LoVo (cell line): ENCODE measurements at places on chromosomes 11 and 22.

- DNase-seq, result no peak
Measured at GRCh38 chr11:95877291-95877690, 46.6 kb downstream of the MTMR2 start.

DNA sequence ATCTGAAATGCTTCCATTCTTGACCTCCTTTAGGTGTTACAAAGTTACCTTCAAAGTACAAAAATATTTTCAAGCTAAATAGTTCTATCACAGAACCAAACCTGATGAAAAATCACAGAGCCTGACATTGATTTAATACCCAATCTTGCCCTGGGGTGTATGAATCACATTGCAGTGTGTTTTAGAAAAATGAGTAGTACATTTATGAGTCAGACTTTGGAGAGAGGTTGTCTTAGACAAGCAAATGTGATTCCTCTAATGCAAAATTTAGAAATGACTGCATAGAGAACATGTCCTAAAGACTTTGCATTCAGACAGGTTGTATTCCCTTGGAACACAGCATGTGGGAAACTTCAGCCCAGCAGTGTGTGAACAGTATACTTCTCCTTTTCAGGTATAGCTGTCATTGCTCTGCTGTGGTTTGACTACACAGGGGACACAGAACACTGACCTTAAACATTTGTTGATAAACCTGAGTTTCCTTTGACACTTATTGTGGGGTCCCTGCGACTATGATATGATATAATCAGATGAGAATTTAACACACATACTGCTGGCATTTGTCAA, 972.1 kb downstream of the JRKL start:
- DNase-seq, result no peak

DNA sequence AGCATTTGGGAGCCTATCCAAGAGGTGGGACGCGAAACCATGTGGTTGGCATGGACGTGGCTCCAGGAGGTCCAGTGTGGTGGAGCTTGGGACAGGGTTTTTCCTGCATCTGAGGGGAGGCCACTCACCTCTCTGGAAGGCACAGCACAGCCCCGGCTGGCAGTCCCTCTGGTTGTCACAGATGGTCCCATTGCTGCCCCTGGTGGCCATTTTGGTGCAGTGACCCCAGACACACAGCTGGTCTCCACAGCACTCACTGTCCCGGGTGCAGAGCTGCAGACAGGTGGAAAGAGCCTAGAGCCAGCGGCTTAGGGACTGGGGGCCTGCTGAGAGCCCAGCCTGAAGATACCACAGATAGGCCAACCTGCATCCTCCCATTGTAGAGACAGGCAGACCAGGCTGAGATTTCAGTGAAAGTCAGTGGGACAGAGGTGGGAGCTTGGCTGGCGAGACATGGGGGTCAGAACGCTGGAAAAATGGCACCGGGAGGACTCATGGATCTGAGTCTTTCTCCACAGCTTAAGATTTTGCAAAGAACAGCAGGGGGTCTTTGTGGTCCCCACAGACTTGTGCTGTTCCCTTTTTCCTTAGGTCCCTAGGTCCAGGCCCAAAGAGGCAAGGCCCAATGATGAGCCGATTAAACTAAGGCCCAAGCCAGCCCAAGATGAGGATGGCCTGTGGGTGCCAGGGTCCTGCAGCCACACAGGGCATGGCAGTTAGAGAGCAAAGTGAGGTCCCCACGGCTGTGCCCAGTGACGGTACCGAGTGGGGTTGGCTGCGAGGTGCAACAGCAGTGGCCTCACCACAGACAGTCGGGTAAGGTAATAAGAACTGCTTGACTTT, 41.4 kb downstream of the DKK3 start:
- DNase-seq, result peak; percentile 62

- no peak for DNase-seq
Measured at GRCh38 chr11:95831198-95831883, 41.0 kb downstream of the CEP57 start.

DNA sequence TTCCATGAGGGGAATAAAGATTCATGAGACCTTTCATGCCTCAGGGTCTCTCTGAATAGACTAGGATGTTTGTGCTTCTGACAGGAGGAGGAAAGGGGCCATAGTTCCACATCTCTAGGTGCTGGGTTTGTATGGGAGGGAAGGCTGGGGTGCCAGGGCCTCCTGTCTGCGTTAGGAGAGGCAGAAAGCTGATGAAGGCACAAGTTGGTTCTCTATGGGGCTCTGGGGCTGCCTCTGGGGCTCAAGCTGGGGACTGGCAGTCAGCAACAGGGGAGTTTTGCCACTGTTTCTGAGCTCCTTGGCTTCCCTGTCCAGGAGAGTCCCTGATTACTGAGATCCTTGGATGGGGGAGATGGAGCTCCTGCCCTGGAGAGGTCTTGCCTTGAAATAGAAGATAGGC, 4.1 kb downstream of the KCNE3 start:
- DNase-seq, result no peak

DNA sequence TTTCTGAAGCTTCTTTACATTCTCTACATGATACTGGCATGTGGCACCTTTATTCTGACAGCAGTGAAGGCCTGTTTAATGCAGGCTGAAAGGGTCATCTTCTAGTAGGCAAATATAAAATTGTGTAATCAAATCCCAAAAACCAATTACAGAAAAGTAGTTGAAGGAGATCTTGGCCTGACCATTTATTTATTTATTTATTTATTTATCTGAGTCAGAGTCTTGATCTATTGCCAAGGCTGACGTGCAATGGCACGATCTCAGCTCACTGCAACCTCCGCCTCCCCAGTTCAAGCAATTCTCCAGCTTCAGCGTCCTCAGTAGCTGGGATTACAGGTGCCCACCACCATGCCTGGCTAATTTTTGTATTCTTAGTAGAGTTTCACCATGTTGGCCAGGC, 22.7 kb upstream of the CECR2 start:
- DNase-seq, result no peak

- no peak for DNase-seq
Measured at GRCh38 chr11:111026241-111026640, 219.3 kb upstream of the POU2AF2 start.

DNA sequence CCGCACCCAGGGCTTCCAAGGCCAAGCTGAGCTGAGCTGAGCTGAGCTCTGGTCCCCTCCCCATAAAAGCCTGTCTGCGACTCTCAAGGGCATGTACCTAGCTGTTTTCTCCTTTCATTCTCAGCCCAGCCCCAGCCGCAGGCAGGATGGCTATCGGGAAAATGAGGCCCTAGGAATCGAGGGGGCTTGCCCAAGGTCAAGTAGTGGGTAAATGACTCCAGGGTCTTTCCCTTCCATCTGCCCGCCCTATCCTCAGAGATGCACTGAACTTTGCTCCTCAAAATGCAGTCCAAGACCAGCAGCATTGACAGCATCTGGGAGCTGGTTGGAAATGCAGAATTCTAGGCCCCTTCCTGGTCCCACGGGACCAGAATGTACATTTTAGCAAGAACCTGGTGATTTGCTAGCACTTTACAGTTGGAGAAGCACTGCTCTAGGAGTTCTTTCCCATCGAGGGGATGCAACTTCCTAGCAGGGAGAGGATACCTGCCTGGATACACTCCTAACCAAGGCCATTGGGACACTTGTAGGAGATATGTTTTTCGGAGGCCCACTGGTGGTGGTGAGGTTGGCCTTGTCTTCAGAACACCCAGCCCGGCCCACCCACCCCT, 43.2 kb upstream of the ACCSL start:
- DNase-seq, result no peak
